ENCODE measurements at places on chromosomes 12 and 14.

DNA sequence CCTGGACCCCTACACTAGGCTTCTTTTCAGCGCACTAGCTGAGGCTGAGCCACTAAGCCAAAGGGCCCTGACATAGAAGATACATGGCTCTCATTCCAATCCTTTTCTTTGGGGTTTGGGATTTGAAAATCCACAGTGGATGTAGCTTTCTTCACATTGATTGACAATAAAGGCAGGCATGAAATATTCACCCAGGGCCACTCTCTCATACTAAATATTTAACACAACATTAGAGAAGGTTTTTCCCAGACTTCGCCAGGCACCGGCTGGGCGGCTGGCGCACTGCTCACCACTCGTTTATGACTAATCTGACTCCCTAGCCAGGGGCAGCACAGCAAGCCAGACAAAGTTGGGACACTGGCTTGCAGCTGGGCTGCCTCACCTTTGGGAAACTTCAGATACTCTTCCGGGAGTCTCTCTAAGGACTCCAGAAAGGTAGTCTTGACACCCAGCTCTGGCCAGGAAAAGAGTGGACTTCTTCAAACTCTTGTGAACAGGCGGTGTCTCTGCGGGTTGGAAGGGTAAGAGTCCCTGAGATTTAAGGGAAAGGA is 699 bp upstream of the HOXC11 start:
- no peak for DNase-seq

- DNase-seq, result no peak
Measured at GRCh38 chr12:21453312-21453852, 15.9 kb downstream of the PYROXD1 start.

DNA sequence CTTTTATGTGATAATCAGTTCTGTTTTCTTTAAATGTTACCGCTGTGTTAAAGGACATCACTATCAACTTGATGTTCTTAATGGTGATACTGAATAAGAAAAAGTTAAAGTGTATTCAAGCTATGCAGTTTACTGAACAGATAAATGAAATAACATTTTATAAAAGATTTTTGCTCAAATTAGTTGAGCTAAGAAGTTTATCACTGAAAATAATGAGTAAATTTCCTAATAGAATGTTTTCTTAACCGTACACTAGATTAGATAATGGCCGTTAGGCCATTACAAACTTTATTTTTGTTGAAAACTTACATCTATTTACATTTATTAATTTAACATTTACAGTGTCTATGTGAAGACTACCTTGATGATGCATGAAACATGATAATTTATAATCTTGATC is 25.0 kb downstream of the ATF7IP start:
- no peak for DNase-seq

GRCh38 chr14:88264116-88264515 is 59.0 kb downstream of the KCNK10 start:
- no peak for DNase-seq

GRCh38 chr12:23217158-23217557 is 592.2 kb downstream of the ETNK1 start:
- DNase-seq, result no peak

GRCh38 chr12:18696971-18697602 is 40.7 kb downstream of the PLCZ1 start:
- DNase-seq, result no peak

GRCh38 chr14:30864934-30865333 is 9.4 kb upstream of the COCH start:
- DNase-seq, result no peak

DNA sequence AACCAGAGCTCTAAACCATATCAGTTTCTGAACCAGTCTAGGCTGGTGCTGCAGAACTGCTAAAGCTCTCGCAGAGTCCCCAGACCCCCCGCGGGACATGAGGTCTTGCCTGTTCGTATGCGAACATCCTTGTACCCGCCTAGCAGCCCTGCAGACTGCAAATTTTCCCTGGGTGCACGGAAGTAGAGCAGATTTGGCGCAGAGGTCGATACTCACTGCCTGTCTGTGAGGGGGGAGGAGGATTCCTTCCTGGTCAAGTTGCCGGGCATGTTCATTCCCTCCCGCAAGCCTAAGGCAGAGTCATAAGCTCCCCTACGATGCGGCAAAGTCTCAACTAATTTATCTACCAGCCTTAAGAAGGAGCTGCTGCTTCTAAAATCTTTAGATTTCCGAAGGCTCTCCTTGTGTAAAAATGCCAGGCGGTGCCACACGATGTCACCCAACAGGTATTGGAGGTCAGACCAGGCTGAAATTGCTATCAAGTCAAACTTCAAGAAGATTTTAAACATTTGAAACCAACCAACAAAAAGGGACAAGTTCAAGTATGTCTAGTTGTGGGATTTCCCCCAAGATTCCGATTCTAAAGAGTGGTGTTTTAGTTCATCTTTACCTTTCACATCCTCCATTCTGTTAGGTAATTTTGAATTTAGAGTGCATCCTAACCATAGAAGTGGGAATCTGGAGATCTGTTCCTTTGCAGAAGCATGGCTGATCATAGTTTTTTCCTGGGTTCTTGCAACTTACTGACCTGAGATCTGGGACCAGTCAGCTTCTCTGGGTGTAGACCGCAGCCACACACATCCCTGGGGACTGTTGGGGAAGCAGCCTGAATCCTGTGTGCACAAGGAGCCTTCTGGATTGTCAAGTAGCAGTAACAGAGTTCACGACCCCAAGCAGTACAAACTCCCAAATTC is 1.6 kb upstream of the PAX9 start:
- DNase-seq, result peak; percentile 40

DNA sequence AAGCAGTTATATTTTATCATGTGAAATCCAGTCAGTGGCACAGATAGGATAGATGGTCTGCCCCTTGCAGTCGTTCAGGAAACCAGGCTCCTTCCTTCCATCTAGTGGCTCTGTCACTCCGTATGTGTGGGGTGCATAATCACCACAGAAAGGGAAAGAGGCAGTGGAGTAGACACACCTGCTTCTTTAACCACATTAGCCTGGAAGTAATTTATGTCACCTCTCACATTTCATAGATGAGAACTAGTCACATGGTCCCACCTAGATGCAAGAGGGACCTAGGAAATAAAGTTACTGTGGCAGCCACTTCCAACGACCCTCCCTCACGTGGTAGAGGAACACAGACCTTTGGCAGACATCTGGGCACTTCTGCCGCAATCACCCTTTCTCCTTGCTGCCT is 14.2 kb upstream of the RNU6-8 start:
- peak; percentile 29 for DNase-seq

DNA sequence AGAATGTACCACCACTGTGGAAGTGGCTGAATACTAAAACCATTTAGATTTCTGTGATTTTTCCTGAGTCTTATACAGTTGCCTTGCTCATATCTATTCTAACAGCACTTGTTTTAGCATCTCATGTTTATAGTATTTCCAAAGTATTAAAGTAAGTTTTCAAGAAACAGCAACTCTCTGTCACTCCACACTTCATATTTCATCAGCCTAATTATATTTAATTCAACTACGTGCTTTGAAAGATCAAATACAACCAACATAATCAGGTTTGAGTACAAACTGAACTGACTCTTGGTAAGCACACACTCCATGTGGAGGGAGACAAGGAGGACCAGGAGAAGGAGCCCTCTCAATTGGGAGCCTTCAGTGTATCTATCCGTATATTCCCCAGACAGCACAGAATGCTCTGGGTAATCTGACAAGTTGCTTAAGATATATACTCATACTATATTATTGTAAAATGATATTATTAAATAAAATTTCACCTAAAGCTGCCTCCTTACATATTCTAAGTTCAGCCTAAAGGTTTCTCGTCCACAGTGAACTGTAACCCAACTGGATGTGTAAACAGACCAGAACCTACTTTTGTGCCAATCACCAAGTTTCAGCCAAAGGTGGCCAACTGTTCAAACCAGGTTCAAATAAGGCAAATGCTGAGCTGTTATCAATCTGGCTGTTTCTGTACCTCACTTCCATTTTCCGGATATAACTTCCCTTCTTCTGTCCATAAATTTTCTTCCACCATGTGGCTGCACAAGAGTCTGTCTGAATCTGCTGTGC is 105.0 kb upstream of the RASSF8 start:
- DNase-seq, result no peak

GRCh38 chr14:103625356-103626095 is 3.5 kb upstream of the KLC1 start:
- no peak for DNase-seq

- DNase-seq, result peak; percentile 89
Measured at GRCh38 chr12:106645074-106645421, 62.2 kb downstream of the RFX4 start.

DNA sequence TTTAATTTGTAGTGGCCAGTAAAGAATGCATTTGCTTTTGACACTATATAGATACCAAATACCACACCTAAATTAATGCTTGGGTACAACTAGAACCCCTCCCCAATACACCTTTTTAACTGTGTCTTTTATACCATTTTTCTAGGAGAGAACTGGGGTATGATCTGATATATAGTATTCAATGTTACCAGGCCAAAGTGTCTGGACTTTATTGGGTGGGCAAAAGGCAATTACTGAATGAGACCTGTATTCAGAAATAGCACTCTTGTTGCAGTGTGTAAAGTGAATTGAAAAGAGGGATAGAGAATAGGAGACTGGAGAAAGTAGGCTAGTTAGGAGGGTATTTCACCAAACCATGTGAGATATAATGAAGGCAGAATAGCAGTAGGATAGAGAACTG is 74.4 kb downstream of the SEC23A start:
- no peak for DNase-seq

DNA sequence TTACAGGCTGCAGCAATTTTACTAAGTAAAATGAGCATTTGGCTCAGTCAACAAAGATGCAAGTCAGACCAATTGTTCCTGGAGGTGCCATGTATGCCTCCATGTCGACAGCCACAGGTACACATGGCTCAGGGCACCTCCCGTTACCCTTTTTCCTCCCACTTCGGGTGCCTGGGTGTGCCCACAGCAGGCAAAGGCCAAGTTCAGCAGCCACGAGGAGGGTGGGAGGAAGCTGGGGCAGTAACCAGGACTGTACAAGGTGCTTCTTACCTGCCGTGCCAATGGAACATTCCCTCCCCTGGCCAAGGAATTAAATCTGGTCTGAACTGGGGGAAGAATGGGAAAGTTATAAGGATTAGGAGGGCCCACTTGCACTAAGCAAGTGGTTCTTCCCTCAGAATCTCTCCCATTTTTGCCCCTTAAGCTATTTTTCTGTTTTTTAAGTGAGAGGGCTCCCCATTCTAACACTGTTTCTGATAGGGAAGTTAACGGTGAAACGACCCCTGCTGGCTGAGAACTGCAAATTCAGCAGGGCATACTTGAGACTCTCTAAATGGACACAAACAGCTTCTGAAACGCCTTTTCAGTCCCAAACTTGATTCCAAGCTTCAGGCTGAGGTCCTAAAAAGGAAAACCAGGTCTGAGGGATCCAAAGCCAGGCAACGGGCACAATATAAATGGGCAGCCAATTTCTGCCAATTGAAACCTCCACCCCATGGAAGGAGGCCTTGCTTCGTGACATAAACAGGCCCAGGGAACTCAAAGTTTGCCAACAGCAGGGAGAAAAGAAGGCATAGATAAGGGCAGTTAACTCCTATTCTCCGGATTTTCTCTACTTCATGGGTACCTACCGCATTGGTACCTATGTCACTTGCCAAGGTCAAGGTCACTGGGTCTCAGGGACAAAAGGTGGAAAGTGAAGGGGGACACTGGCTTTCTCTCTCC is 24.8 kb downstream of the CLECL1 start:
- DNase-seq, result peak; percentile 9

- peak; percentile 72 for DNase-seq
Measured at GRCh38 chr12:120194534-120195395, at the start of gene GCN1. Gene GCN1 (minus strand): TSS chr12:120194715. CDS start chr12:120194697, 18 bp downstream.

DNA sequence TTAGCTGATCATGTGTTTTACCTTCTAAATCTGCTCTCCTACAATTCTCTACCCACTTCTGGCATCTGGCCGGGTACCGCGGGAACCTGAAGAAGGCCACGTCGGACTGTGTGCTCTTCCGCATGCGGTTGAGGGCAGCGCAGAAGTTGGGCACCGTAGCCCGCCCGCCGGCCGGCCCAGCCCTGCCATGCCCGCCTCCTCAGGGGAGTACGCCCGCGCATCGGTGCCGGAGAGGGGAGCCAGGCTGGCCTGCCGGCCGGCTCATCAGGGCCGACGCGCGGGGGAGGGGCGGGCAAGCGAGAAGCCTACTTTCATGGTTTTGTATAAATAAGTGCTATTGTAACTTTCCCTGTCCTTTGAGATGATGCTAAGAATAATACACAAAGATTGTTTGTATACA is 19.9 kb upstream of the ADAMTS20 start:
- no peak for DNase-seq

DNA sequence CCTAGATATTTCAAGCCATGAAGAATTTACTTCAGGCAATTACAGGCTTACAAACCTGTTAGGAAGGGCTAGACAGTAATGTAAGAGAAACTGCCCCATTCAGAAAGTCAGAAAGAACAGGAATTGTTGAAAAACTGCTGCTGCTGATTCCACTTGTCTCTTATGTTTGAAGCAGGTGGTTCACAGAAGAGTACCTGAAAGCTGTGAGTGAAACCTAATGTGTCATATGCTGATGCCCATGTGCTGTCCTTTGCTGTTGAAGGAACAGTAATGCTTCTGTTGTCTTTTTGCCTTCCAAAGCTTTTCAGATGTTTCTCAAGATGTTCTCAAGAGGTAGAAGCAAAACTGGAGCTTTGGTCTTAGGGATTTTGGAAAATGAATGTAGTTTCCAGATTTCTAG is 39.0 kb downstream of the MNAT1 start:
- no peak for DNase-seq

- DNase-seq, result no peak
Measured at GRCh38 chr12:118061873-118062843, 1.2 kb upstream of the WSB2 start.

GRCh38 chr12:109239179-109239578 is 69.9 kb downstream of the FOXN4 start:
- DNase-seq, result no peak

DNA sequence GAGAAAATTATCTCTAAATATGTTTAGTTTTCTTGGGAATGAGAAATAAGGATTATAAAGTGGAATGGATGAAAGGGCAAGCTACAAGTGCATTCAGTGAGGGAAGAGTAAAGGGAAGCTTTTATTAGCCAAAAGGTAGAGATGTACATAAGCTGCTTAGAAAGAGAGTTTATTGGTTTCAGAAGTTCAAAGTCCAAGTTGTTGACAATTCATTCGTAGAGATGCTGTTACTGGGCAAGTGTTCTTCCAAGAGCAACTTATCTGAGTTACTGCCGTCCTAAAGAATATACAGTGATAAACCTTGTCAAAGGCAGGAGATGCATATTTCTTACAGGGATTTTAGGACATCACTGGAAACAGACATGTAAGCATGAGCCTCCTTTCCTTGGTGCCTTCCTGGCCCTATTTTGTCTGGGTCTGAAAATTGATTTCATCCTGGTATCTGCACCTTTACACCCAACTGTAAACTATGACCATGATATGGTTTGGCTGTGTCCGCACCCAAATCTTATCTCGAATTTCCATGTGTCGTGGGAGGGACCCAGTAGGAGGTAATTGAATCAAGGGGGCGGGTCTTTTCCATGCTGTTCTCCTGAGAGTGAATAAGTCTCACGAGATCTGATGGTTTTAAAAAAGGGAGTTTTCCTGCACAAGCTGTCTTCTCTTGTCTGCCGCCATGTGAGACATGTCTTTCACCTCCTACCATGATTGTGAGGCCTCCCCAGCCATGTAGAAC is 46.8 kb downstream of the TRMT5 start:
- DNase-seq, result no peak

- no peak for DNase-seq
Measured at GRCh38 chr12:25677232-25677937, 124.3 kb upstream of the LMNTD1 start.

GRCh38 chr12:1360441-1361210 is 233.8 kb downstream of the FBXL14 start:
- DNase-seq, result no peak
